T-helper 1 cell (primary cell): ENCODE measurements at places on chromosomes 1 and 21.

GRCh38 chr1:151007853-151008243, 401 bp upstream of the PRUNE1 start:
- no peak for DNase-seq

DNA sequence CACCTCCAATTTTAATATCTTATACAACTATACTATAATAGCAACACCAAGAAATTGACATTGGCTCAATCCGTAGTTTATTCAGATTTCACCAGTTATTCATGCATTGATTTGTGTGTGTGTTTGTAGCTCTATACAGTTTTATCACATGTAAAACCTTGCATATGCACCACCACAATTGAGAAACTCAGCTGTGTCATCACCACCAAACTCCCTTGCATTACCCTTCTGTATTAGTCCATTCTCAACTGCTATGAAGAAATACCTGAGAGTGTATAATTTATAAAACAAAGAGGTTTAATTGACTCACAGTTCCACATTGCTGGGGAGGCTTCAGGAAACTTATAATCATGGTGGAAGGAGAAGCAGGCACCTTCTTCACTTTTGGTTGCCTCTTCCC, 162.1 kb downstream of the PATJ start:
- no peak for DNase-seq

GRCh38 chr1:6154525-6155319, 25.4 kb downstream of the CHD5 start:
- no peak for DNase-seq

DNA sequence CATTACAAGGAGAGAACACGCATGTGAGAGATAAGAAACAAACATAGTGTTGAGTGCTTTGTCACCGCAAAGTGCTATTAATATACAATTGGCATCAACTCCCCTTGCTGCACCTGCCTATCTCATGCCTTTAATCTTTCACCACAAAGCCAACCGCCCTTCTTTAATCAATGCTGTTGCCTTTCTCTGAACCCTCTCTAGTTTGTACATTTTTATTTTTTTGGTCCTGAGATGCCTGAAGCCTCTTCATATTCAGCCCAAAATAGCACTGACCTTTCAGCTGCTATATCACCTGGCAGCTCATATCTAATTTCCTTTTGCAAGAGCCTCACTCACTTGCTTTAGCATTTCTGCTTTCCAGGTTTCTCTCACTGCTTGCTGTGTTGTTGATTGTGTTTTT, 504.7 kb downstream of the NUF2 start:
- DNase-seq = no peak

- DNase-seq = no peak
Measured at GRCh38 chr1:198669023-198669698, 30.3 kb downstream of the PTPRC start.

- DNase-seq = no peak
Measured at GRCh38 chr1:157641177-157641576, 43.3 kb upstream of the FCRL4 start.

DNA sequence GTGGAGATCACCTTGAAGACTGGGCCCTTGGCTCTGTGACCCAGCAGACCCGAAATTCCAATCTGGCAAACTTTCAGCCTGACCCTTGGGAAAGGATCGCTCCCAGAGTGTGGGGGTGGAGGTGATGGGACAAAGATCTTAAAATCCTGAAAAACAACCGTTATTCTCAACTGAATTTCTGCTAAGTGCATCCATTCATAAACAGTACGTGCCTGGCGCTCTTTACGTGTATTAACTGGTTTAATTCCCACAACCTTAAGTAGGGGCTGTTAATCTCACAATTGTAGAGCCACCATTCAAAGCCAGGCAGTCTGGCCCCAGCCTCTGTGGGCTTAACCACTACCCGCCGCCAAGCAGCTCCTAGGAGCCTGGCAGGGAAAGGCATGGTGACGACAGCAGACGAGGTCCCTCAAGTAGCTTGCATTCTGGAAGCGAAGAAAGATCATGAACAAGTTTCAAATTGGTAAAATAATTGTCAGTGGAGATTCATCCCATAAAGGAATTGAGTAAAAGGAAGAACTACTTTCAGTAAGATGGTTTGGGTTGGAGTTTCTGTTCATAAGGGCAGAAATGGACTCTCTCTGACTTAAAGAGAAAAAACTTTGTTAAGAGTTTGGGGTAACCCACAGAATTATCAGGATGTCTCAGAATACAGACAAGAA, 11.4 kb upstream of the RGS16 start:
- no peak for DNase-seq

DNA sequence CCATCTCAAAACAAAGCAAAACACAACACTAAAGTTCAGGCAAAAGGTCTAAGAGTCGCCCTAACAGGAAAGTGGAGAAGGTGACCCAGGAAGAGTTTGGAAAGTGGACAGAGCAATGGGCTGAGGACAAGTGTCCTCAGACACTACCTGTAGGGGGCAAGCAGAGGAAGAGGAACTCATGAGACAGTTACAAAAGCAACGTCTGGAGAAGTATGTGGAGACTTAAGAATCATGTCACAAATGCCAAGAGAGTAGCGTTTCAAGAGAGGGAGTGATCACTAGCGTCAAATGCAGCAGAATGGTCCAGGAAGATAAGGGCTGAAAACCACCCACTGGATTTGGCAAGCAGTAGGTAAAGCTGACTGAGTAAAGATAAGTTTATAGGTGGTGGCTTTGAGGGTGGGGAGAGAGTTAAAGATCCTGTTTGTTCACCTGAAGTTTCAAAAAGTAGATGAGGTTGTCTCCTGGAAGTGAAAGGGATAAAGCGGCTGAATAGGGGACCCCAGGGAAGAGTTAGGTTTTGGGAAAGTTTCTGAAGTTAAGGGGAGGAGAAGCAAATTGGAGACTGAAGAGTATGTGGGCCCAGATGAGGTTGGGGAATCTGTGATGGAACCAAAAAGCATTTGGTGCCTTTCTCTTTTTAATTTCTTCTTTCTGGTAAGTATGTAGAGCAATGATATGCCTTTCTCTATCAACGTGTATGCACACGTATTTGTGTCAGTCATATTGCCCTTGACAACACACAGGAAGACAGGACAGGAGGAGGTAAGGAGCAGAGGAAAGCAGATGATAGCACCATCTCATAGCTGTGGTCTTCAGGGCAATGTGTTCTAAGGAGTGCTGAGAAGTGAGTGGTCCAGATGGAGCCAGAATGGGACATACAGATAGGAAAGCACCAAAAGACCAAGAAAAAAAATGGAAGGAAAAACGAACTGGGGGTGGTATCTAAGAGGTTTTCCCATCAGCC, 3.1 kb downstream of the BSDC1 start:
- DNase-seq = no peak

DNA sequence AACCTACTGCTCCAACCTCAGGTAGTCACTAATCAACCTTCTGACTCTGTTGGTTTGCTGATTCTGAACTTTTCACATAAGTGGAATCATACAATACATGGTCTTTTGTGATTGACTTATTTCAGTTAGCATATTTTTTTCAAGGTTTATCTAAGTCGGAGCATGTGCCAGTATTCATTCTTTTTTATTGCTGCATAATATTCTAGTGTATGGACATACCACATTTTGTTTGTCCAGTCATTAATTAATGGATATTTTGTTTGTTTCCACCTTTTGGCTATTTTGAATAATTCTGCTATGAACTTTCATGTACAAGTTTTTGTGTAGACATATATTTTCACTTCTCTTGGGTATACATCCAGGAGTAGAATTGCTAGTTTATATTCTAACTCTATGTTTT, 53.0 kb upstream of the LRRN2 start:
- DNase-seq = no peak

DNA sequence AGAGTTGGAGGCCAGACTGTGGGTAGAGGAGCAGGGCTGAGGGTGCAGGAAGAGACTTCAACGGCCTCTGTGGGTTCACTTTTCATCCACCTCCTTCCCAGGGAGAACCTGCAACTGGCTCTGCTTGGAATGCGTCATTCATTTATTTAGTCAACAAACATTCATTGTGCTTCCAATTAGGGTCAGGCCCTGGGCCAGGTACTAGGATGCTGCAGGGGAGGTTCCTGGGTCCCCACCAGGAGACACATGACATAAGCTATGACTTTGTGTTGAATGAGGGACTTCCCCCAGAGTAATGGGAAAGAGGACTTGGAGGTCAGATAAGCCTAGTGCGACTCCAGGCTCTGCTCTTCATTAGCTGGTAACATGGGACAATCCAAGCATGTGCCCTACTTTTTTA, 46.3 kb upstream of the RPL11 start:
- no peak for DNase-seq

DNA sequence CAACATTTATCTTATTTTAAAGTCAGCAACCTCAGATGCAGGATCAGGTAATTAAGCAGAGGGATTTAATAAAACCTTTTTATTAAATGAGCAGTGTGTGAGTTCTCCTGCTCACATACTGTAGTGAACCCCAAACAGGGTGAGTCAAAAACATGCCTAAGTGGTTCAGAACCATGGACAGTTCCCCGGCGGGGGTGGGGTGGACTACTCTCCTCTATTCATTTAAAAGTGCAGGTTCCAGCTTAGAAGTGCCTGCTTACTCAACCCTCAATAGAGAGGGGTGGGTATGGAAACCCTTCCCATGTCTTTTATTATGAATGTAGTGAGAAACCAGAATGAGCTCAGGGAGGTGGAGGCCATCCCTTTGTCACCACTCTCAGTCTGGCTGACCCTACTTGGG, 397.9 kb downstream of the HHAT start:
- no peak for DNase-seq

- DNase-seq = no peak
Measured at GRCh38 chr1:232484856-232485255, 145.1 kb downstream of the SIPA1L2 start.

DNA sequence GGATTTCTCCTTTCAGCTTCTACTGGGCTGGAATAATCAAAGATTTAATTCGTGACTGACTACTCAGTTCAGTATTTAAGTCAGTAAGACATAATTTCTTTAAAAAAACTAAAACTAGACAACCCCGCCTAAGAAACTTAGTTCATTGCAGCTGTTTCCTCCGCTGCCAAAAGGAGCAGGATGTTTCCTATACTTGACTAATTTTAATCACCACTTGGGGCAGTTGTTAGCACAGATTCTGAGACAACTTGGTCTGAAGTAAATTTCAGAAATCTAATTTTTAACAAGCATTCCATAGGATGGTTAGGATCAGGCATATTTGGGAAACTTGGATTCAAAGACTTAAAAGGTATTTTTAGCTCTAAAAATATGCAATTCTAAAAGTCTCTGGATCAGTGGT, 34.0 kb downstream of the EPRS1 start:
- DNase-seq = no peak

GRCh38 chr1:15727021-15727420, 9.0 kb upstream of the SLC25A34 start:
- DNase-seq = no peak

GRCh38 chr1:33723251-33723650, 140.6 kb upstream of the HMGB4 start:
- DNase-seq = no peak

DNA sequence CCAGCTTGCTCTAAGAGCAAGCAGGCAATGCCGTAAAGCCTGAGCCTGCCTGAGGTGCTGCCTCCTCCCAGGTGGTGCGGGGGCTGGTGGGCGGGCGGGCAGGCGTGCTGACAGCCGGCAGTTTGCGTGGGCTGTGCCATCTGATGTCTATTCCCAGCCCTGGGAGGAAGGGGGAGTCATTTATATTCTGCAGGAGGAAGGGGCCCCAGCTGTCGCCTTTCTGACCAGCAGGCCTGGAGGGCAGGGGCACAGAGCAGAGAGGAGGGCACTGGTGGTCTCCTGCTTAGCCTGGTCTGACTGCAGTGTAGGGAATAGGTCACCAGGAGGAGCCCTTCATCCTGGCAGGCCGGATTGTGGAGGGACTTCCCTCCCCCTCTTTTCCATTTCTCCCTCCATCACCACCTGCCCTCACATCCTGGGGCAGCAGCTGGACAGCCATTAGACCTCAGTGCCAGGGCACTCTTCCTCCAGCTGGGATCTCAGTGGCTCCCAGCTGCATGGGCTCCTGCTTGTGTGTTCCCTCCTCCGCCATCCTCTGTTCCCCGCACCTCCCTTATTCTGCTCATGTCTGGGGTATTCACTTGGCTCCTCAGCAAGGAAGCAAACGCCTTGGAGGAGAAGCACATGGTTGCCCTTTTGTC, 4.4 kb downstream of the CYB561D1 start:
- no peak for DNase-seq

DNA sequence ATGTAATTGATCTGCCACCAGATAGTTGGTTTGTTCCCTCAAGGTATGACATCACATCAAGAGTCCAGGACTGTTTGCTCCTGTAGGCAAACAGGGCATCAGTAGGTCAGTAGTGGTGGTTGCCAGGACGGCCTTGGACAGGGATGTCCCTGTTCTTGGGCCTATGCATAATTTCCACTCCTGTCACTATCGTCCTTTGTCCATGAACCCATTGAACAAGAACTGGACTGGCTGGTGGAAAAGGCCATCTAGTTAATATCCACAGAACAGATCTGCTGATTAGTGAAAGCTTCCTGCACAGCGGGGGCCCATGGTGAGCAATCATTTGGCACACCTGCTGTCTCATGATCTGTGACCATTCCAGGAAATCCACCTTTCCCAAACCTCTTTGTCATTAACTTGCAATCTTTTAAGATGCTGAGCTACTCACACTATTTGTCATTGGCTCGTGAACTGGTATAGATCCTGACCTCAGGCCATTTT, 12.4 kb upstream of the BSDC1 start:
- DNase-seq = no peak

DNA sequence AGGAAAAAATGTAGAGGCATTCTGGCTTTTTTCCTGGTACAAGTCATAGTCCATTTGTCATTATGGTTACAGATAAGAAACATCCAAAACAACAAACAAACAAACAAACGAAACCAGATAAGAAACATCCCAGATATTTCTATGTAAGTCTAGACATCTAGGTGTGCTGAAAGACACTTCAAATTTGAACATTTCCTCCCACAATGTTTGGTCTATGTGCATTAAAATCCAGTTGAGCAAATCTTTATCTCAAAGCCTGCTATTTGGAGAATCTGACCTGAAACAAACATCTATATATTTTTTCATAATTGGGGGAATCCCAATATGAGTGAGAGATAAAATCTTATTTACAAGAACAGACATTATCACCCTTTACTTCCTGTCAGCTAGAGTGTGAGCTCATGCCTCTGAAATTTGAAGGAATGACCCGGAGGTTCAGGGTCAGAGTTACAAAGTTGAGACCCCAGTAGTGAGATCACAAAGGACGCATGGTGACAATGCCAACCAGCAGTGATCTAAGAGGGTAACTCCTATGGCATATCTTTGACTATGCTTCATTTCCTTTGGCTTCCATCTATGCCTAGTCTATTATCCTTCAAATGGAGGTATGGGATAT, 182.9 kb upstream of the ATP1B1 start:
- DNase-seq = no peak

DNA sequence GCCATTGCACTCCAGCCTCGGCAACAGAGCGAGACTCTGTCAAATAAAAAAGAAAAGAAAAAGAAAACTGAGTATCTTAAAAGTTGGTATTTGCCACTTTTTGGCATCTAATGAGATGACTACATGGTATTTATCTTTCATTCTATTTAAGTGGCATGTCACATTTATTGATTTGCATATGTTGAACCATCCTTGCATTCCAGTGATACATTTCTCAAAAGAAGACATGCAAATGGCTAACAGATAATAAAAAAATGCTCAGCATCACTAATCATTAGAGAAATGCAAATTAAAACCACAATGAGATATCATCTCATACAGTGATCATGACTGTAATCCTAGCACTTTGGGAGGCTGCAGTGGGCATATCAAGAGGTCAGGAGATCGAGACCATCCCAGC, 28.1 kb downstream of the SFPQ start:
- no peak for DNase-seq

- DNase-seq = no peak
Measured at GRCh38 chr1:228286505-228287417, 78.9 kb downstream of the OBSCN start.
